ENCODE measurements at places on chromosomes 6 and 20.

DNA sequence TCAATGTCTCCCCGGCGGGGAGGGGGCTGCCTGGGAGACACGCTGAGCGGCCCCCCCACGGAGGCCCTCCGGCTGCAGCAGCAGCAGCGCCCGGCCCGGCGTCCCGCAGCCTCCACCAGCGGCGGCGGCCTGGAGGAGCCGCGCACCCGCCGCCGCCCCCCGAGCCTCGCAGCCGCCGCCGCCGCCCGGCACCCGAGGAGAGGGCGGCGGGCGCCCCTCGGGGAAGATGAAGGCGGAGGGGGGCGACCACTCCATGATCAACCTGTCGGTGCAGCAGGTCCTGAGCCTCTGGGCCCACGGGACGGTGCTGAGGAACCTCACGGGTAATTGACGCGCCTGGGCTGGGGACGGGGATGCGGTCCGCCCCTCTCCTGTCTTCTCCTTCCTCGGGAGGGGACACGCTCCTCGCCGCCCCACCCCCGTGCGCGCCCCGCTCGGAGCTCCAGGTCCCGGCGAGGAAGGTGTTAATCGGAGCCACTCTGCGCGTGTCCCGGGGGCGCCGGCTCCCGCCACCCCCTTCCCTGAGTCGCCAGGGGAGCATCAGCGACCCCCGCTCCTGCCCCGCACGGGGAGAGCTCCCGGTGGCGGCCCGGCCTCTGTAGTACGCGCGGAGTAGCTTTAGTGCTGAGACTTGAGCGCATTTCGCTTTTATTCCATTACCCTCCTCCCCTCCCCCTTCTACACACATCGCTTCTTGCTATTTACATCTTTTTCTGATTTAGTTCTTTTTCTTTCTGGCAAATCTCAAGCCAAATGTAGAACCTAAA, 686 bp downstream of the TMEM170B start:
- DNase-seq: peak; percentile 71

DNA sequence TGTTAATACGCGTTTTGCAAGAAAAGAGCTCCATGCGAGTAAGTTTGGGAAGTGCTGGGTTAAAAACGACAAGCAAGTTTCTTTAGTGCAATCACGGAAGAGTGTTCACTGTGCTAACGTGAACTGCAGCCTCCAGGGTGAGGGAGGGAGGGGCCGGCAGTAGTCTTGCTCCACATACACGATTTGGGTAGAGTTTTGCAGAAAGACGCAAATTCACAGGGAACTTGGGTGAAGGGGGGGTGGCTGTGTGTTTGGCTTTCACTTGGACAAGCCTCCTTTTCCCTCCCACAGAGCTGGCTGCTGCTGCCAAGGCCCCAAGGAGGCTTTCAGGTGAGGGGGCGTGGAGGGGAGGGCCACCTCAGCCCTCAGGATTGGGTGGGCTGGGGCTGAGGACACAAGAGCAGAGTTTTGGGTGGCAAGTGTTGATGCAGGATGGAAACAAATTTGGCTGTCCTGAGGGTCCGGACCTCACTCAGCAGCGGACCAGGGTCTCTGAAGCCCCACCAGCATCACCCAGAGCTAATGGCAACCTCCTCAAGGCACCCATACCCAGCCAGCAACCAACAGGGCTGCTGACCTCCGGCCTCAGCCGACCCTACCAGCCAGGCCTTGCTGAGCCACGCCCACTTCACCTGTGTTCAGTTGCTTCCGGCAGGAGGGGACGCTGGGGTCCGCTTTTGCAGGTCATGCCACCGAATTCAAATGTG, 204.5 kb downstream of the ERMARD start:
- peak; percentile 49 for DNase-seq

DNA sequence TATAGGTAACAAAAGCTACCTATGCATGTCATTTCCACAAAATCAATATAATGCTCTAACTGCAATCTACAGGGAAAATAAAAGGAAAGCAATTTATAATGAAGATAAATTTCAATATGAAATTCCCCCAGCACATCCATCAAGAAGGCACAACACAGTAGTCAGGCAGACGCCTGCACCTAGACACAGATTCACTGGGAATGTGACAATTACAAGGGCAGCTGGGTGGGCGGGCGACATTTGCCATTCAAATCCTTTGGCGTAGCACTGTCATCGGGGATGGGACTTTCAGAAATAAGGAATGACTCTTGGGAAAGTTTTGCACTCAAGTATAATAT, 60.4 kb downstream of the SULF2 start:
- no peak for DNase-seq

GRCh38 chr20:57468523-57469417, 56.2 kb downstream of the CTCFL start:
- no peak for DNase-seq

- no peak for DNase-seq
These were observed 162.8 kb downstream of the BTBD9 start for GRCh38 chr6:38476888-38477287.

DNA sequence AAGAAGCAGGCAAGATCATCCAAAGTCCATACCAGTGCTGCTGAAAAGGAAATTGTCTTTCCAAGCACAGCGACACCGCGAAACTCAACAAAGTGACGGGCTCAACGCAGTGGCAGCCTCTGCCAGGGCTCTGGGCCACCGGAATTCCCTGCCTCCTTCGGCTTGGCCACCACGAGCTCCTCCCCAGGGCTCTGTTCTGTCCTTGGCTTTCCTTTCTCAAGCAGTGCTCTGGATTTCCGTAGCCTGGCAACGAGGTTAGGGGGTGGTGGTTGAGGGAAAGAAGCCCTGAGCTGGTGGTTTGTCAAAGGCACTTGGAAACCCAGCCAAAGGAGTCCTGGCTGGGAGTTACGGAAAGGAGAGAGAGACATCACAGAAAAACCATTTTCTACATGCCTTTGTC, 31.2 kb downstream of the PRR18 start:
- DNase-seq: no peak

GRCh38 chr6:25777031-25777430, 22.5 kb downstream of the SLC17A4 start:
- no peak for DNase-seq

- no peak for DNase-seq
These were observed 16.3 kb upstream of the CST9L start for GRCh38 chr20:23584434-23585199.

GRCh38 chr6:160996131-160996601, 4.6 kb downstream of the MAP3K4 start:
- DNase-seq: no peak

DNA sequence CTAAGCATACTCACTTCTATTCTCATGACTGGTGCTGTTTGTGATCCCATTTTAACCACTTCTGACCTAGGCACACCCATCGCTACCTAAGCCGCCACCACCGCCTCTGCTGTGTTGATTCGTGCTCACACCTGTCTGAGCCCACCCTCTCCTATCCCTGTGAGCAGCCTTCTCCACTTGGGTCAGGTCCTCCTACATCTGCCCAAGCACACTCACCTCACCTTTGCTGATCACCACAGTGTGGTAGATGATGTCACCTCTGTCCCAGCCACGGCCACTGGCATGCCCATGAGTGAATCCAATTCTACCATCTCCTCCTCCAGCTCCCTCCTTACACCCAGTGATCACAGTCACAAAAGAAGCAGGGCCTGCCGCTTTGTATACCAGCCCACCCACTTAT, 20.8 kb downstream of the MUC22 start:
- no peak for DNase-seq

DNA sequence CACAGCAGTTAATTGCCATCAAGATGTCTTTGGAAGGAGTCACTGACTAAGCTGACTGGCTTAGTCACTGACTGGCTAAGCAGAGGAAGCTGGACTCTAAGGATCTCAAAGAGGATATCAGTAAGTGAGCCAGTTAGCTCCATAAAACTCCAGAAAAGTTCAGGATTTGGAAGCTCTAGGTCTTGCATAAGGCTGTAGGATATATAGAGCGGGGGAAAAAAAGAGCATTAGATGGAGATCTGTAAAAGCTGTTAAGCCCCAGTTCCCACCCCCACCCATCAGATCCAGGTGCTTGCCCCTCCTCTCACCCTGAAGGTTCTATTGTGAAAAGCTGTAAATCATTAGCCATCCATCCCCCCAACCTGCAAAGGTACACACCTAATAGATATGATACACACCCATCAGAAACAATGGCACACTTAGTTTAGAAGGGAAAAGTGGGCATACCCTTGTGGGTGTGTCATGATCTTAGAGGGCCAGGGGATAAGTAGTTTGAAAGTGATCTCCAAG, 32.2 kb downstream of the CARMIL1 start:
- DNase-seq: no peak

DNA sequence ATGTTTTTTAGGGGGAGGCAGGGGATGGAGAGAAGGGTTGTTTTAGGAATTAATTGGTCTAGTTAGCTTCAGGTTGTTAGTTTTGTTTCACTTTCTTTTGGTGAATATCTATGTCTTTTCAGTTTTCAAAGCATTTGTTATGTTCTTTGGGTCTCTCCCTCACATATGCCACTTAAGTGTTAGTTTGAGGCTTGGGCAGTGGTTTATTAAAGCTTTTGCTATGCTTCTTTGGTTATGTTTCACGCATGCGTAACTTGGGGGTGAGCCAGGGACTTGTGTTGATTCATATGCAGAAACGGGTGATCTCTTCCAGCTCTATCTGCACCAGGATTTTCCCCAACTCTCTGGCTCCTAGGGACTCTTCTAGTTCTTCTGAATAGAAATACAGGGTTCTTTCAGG, 11.4 kb upstream of the MMS22L start:
- DNase-seq: no peak

- no peak for DNase-seq
These were observed 174.3 kb upstream of the ID4 start for GRCh38 chr6:19662911-19663310.

DNA sequence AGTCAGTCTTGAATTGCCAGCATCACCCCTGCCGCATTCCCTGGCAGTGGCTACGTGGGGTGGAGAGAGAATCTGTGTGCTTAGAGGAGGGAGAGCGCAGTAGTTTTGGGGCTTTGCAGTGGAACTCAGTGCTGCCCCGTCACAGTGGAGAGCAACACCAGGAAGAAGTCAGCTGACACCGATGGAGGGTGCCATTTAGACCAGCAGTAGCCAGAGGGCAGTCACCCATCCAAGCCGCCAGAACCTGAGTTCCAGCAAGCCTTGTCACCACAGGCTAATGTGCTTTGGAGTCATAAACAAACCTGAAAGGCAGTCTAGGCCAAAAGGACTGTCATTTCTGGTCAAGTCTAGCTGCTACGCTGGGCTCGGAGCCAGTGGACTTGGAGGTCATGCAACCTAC, 22.0 kb upstream of the PERP start:
- no peak for DNase-seq

DNA sequence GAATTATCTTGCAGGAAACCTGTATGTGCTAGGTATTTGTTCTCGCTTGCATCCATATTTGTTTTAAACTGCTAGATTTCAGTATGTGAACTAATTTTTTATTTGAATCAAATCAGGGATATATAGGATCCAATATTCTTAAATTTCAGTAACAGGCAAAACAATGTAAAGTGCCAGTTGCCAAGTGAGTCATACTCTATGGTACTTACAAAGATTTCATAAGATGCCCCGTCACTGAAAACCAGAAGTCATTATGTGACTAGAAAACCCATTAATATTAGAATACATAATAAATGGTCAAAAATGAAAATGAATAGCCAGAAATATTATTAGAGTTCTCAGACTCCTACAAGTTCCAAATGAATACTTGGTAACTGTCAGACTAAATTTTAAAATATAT, 481.2 kb downstream of the TFAP2A start:
- no peak for DNase-seq

DNA sequence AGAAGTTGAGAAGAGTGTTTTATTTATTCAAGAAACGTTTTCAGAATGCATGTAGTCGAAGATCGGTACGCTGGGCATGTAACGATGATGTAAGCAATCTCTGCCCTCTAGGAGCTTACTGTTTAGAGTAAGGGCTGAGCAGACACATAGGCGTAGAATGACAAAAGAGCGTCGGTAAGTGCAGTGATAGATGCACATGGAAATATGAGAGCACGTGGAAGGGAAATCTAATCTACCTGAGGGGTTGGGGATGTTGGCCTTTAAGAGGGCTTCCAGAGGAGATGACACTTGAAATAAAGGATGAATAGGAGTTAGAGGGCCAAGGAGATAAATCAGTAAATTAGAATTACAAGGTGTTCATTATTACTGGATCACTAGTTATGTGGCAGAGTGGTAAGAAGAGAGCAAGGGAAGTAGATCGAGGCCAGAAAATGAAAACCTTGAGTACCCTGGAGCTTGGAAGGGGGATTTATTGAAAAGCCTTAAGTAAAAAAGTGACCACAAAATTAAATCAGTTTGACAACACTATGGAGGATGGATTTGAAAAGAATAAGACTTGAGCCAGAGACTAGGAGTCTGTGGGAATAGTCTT, 782 bp downstream of the TRMT11 start:
- DNase-seq: no peak

DNA sequence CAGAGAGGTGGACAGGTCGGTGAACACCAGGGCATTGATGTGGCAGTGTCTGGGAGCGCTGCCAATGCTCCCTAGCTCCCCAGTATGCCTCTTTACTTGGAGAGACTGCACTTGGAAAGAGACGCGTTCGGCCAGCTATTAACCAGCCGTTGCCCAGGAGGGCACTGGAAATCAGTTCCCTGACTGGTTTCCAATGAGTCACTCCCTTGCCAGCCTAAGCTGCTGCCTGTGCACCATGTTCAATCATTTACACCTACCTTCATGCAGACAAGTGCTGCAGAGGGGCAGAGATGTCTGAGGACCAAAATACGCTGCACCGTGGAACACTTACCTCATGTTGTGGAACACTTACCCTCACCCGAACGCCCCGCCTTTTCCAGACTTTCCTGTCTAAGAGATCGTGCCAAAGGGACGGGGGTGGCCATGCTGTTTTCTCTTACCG, 151.6 kb downstream of the SOBP start:
- no peak for DNase-seq

DNA sequence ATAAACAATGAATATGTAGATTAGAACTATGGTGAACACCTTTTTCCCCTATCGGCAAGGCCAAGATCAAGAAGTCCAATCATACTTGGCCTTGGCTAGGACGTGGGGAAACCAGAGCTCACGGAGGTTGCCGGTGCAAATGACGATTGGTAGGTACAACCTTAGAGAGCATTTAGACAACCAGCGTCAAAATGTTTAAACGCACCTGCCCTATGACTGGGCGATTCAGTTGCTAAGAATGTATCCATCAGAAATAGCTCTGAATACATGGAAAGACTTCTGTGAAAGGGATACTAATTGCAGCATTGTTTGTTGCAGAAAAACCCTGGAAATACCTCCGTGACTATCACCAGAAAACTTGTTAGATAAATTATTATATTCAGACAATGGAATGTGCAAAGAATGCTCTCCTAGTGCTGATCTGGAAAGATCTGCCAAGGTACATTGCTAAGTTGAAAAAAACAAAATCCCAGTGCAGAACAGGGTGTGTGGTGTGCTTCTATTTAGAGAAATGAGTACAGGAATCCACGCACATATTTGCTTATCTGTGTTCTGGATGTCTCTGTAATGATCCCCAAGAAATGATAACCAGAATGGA, 48.0 kb upstream of the PTPN1 start:
- no peak for DNase-seq

DNA sequence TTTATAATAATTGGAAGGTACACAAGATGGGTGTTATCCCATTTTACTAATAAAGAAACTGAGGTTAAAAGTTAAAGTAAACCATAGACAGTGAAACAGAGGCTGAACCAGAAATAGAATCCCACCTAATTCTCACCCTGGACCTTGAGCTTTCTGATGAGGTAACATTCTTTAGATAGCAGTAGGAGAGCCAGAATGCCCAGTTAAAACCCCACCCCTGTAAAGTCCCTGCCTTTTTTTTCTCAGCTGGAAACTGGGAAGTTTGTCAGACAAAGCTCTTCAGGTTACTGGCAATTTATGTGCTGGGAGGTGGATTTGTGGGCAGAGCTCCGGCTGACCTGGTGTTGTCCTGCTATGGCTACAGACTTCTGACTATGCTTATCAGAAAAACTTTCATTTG, 1.9 kb upstream of the MCHR2 start:
- no peak for DNase-seq
